ENCODE measurements at places on chromosomes 2 and 18.

DNA sequence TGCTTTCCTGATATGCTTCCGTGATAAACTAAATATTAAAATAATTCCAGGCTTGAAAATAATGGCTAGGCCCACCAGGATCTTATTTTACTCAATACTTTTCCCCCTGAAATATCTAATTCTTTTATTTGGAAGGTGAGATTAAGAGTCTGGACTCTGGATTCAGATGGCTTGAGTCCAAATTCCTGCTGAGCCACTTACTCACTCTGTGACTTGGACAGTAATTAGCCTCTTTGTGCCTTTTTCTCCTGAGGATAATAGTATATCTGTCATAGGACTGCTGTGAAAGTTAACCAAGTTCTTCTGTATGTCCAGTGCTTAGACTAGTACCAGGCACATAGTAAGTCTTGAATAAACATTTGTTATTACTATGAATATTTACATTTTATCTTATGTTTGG is 127.3 kb upstream of the ERBB4 start:
- no peak for DNase-seq

- no peak for DNase-seq
Measured at GRCh38 chr2:102359527-102359926, 3.9 kb downstream of the IL18R1 start.

- no peak for DNase-seq
Measured at GRCh38 chr18:8656232-8656631, 47.0 kb downstream of the RAB12 start.

- DNase-seq, result no peak
Measured at GRCh38 chr2:61328707-61329251, 142.1 kb downstream of the USP34 start.

GRCh38 chr2:132521341-132521740 is 104.7 kb downstream of the GPR39 start:
- DNase-seq, result no peak

DNA sequence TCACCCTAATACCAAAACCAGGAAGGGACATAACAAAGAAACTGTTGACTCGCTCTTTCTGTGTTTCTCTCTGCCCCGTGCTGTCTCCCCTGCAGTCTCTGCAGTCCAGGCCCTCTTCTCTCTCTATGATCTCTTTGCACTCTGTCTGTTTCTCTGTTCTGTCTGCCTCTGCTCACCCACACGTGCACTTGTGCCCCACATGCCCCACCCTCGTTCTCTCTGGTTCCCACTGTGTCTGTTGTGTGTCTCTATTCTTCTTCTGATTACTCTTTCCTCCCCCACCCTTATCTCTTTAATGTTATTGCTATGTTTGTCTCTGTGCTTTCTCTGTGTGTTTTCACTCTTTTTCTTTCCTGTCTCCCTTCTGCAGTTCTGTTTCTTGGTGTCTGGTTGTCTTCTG is 54.0 kb downstream of the NAT8 start:
- DNase-seq, result no peak

- no peak for DNase-seq
Measured at GRCh38 chr18:70058916-70059315, 111.2 kb upstream of the CD226 start.

Measured in germinal center (tissue), 1 donor.